PC-9 (cell line): ENCODE measurements at places on chromosomes 11 and 22. TPM values are rescaled to one million over a fixed set of nuclear protein-coding genes. Genes with fewer than 3 reads are reported as not detected.

The MMP1 gene
- 0.35 TPM in 1 of 2 replicates, not detected in the other for total RNA-seq

DNA sequence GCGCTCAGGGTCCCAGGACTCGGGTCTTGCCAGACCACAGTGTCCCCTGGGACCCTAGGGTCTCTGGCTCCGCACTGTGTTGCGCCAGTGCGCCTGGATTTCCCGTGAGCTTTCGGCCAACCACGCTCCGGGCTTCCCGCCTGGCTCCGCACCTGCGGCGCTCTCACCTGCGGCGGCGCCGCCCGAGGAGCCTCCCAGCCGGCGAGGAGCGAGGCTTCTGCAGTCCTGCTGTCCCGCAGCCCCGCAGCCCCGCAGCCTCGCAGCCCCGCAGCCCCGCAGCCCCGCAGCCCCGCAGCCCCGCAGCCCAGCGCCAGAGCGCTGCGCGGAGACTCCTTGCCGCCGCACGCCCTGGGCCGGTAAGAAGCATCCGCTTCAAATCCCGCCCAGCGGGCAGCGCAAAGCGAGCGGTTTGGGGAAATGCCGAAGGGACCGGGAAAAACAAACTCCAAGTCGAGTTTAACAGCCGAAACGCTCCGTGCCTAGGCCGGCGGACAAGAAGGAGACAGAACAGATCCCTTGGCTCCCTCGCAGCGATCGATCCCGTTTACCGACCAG lies 939 bp downstream of the ALX4 start:
- DNase-seq: no peak

DNA sequence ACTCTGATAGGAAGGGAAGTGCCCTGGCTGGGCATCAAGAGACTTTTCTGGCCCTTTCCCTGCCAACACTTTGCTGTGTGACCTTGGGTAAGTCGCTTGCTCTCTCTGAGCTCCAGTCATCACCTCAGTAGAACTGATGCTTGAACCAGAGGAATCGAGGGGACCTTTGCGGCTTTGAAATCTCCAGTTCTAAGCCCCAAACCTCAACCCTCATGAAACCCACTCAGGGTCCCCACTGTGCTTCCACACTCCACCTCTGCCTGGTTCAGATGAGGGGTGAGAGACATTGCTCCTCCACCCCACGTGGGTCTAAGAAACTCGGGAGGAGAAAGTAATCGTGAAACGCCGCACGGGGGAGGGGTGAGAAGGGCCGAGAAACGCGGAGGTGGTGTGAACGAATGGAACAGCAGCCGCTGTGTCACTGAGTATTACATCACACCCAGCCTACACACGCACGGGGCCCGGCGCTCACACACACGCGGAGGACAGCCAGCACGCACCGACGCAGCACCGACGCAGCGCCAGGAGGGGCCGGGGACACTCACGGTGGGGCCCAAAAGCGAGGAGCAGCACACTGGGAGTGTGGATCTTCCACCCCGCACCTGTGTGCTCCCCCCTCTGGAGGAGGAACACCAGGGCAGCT lies 4.3 kb downstream of the RTN4RL2 start:
- DNase-seq: no peak

The OSBP2 gene
- 7.1 and 9.2 TPM in 2 replicates for total RNA-seq

The TAF1D gene
- total RNA-seq: 158 and 167 TPM in 2 replicates

- DNase-seq: no peak
These were observed 153.8 kb downstream of the CACNA1I start for GRCh38 chr22:39724390-39724789.

- DNase-seq: no peak
These were observed 714.9 kb downstream of the OPCML start for GRCh38 chr11:132817387-132817786.

The C11orf42 gene
- not detected in 2 replicates for total RNA-seq

DNA sequence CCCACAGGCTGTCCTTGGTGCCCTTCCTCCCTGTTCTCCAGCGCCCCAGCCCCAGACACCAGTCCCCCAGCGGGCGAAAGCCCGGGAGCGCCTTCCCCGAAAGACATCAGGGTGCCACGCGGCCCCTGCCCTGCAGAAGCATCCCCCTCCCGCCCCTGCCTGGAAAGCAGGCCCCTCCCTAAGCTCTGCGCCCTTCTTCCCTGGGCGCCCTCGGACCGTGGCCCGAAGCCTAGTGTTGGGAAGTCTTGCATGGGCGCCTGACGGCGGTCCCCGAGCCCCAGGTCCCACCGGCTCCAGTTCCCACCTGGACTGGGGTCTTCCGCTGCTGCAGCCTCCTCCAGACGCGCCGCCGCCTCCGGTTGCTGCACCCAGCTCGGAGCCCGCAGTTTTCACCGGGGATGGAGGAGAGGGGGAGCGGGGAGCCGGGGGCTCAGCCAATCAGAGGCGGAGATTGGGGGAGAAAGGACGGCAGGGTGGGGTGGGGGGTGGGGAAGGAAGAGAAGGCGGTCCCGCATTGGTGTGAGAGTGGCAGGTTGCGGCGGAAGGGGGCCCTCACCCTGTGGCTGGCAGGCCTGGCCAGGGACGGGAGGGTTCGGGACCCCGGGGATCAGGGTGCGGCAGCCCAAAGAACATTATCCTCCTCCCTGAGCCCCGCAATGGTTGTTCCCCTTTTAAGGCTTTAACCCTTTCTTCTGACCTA lies at the start of gene THY1:
THY1 (minus strand) TSS at position 364 of the 700 bp plus-strand sequence. CDS start 2,267 bp downstream, outside the sequence.
- DNase-seq: no peak

The OR52H1 gene
- not detected in 2 replicates for total RNA-seq

- DNase-seq: no peak
These were observed 28.5 kb downstream of the MAFF start for GRCh38 chr22:38230108-38230825.

The CST6 gene
- 52.0 and 58.5 TPM in 2 replicates for total RNA-seq

DNA sequence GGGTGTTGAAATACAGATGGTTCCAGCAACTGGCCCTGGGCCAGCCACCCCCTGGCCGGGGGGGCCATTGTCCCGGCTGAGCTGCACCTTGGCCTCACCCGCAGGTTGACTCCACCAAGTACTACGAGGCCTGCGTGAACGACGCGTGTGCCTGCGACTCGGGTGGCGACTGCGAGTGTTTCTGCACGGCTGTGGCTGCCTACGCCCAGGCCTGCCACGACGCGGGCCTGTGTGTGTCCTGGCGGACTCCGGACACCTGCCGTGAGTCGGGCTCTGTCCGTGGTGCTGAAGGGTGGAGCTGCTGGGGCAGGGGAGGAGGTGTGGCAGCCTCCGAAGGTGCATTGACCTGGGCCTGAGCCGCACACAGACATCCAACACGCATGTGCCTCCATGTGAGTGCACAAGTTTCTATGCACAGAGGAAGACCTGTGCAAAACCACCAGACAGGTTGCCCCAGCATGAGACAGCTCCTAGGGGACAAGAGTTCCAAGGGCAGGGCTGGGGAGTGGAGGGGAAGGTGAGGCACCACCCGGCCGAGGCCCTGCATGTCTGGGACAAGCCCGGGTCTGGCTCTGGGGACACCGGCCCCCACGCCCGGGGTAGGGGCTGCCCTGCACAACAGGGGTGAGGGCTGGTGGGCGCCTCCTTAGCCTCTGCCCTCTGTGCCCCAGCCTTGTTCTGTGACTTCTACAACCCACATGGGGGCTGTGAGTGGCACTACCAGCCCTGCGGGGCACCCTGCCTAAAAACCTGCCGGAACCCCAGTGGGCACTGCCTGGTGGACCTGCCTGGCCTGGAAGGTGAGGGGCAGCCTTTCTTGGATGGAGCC lies 16.1 kb downstream of the MUC5B start:
- DNase-seq: no peak

GRCh38 chr11:90753546-90753945 lies 530.7 kb upstream of the CHORDC1 start:
- DNase-seq: no peak

GRCh38 chr11:75148436-75148983 lies 2.4 kb upstream of the SLCO2B1 start:
- no peak for DNase-seq

The FAR1 gene
- total RNA-seq: 34.1 and 34.4 TPM in 2 replicates

The OR52I1 gene
- total RNA-seq: 0.15 TPM in 1 of 2 replicates, not detected in the other

GRCh38 chr11:59754859-59755700 lies at the start of gene STX3:
Gene STX3 (plus strand): TSS chr11:59755376. CDS start chr11:59755606, 230 bp downstream.
- DNase-seq: peak; percentile 80

DNA sequence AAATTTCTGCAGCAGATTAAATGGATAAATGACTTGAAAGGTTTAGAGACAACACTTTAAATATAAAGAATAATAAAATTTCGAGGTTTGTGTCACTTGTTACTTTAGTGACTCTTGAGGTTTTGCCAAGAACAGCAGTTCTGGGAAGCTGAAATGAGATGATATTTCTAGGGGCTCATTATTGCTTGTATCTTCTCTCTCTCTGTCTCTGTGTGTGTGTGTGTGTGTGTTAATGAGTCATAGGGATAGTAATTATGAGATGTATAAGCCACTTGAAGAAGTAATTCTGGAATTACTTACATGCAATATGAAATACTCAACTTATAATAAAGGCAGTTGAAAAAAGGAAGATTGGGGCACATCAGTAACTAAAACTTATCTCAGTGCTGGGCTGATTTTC lies 9.6 kb upstream of the OR10G7 start:
- DNase-seq: no peak

DNA sequence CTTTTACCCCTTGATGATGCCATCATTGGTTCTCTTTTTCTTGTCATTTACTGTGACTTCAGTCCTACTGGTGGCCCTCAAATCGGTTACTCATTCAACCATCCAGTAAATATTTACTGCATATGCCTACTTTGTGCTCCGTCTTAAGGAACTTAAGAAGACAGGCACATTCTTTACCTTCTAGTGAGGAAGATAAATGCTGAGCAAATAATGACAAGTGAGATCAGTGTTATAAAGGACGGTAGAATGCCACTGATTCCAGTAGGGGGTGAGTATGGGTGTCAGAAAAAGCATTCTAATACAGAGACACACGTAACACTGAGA lies 1.6 kb downstream of the ANKRD42 start:
- DNase-seq: no peak

GRCh38 chr11:134581121-134581626 lies 169.1 kb upstream of the B3GAT1 start:
- no peak for DNase-seq

DNA sequence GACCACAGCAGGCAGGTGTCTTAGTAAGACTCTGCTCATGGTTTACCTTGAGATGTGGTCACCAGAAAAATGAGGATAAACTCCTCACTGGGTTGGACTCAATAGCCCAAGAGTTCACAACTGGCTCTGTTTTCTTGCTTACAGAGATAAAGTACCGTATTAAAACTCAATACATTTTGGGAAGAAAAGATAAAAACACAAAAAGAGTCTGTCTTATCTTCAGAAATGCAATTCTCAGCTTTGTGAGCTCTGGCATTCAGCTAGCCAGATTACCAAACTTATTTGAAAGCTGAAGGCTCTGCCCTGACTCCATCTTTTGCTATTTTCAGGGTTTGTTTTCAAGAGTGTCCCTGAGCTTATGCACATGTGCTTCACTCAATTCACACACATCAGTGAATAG lies 75.4 kb downstream of the PHF21A start:
- DNase-seq: no peak

DNA sequence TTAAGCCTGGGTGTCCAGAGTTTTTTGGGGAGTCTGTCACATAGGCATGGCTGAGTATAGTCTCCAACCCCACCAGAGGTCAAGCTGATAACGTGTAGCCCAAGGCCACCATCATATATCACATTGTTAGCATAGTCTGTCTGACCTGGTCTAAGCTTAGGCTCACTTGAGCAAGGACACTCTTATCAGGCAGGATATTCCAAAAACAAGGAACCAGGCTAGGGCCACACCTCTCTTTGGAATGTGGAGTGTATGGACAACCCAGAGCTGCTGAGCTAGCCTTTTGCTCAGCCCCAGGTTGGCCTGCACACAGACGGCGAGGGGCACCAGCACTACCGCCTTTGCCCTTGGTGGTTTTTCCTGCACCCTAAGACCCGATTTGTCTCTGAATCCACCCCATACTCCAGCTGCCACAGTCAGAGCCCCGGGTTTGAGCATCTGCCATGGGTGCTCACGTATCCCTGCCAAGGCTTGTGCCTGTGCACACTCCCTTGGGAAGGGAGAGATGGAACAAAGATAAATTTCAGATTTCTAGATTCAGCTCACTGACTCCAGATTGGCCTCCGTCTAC lies 7.2 kb downstream of the SNAP29 start:
- no peak for DNase-seq

GRCh38 chr22:40211476-40212054 lies 33.8 kb downstream of the TNRC6B start:
- DNase-seq: no peak

The CASTOR1 gene
- total RNA-seq: 10.6 and 11.1 TPM in 2 replicates

The WNT7B gene
- total RNA-seq: 66.9 and 75.5 TPM in 2 replicates

GRCh38 chr11:119806064-119806915 lies 77.3 kb upstream of the NECTIN1 start:
- DNase-seq: no peak

DNA sequence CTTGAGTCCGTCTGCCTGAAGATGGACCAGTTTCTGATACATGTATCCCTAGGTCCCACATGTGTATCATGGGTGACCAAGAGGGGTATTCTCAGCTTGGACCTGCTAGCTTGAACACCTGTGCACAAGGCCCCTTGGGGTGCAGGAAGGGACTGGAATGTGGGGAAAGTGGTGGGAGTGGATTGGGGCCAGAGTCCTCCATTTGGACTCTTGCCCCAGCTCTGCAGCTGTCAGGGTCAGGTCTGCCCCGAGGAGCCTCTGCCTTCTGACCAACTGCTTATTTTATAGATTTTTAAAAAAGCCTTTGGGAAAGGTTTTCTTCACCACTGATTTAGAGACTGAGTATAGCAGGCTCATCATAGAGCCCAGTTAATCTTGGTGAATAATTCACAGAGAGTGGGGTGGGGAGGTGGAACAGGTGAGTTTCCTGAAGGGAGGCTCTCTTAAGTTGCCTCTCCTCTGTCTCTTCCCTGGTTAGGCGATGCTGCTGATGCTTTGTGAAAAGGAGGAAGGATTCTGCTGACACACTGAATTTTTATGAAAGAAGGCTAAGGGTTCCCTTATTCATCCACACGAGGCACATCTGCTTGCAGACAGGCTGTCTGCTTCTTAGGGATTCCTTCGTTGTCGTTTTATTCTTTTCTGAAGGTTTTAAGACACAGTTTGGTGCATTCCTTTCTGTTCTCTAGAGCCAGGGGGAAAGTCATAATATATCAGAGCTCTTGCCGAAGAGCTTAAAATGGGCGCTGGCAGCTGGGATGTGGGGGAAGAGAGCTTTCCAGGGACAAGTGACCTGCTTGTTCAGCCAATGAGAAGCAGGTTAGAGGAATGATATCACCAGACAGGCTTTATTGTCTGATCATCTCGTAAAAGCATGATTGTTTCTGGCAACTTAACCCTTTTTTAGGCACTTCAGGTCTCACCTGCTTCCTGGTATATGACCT lies 19.9 kb downstream of the TRIM44 start:
- DNase-seq: no peak

DNA sequence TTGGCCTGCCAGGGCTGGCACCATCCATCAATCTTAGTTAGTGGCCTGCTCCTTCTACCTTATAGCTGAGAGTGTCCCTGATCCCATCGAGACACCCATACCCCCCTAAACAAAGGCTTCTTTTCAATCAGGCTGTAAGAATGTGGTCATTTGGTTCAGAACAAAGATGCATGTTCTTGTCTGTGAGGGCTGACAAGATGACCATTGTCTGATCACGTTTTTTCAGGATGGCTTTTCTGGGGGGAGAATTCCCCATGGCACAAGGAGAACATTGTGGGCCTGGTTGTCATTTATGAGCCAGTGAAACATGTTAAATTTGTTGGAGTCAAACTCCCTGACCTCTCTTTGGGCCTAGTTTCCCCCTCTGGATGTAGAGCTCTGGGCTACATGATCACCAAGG lies 160.4 kb downstream of the INSC start:
- no peak for DNase-seq

- no peak for DNase-seq
These were observed 1488.6 kb downstream of the TBC1D22A start for GRCh38 chr22:48250937-48251530.

The ESAM gene
- 13.5 and 15.3 TPM in 2 replicates for total RNA-seq

- DNase-seq: no peak
These were observed 116.6 kb downstream of the GALNT18 start for GRCh38 chr11:11505190-11505589.

The SCUBE2 gene
- not detected in 2 replicates for total RNA-seq

The SLC7A4 gene
- total RNA-seq: not detected in 2 replicates

- DNase-seq: peak; percentile 99
These were observed 18.5 kb downstream of the NF2 start for GRCh38 chr22:29621761-29622526.
